CD4-positive, alpha-beta T cell treated with Interleukin-2 at 100 ng/mL for 4 hours (primary cell): ENCODE measurements at places on chromosomes 1 and 21.

DNA sequence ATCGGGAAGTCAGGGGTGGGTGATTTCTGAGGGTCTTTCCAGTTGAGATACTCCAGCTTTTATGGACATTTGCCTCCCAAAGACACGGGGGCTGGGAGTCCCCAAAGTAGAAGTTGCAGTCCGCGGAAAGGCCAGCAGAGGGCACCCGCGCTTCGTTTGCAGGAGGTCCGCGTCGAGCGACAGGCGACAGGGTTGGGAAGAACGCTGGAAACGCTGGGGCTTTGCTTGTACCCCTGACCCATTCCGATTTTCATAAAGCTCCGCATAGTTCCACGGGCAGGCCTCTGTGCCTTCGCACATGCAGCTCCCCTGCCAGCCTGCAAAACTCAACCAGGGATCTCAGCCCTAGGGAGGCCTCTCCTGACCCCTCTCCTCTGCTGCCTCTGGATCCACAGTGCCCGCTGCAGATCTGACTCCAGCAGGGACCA lies 44.2 kb upstream of the LAPTM5 start:
- peak; percentile 77 for DNase-seq

DNA sequence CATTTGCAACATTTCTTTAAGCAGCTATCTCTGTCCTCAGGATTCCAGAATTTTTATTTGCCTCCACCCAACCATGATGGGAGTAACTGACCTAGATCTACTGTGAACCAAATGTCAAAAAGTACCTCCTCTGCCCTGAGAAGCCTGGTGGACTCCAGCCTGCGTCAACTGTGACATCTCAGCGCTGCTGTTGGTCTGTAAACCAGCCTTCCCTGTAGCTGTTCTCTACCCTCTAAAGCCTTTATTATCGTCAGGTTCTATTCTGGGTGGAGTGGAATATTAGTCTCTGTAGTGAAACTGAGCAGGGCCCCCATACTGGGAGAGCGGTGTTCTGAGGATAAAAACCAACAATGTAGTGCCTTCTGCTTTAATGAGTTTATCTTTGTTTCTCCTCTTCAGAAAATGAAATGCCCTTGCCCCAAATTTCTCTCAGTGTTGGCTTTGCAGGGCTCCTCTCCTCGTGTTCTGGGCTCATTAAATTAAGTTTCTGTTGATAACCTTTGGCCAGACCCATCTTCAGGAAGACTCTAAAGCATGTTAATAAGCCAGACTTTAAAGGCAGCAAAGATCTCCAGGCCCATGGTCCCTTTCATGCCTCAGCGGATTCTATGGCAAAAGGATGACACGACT lies 223.1 kb upstream of the PLXNA2 start:
- DNase-seq: no peak

- no peak for DNase-seq
Observed at GRCh38 chr1:37537378-37537777, 16.7 kb downstream of the SNIP1 start.

DNA sequence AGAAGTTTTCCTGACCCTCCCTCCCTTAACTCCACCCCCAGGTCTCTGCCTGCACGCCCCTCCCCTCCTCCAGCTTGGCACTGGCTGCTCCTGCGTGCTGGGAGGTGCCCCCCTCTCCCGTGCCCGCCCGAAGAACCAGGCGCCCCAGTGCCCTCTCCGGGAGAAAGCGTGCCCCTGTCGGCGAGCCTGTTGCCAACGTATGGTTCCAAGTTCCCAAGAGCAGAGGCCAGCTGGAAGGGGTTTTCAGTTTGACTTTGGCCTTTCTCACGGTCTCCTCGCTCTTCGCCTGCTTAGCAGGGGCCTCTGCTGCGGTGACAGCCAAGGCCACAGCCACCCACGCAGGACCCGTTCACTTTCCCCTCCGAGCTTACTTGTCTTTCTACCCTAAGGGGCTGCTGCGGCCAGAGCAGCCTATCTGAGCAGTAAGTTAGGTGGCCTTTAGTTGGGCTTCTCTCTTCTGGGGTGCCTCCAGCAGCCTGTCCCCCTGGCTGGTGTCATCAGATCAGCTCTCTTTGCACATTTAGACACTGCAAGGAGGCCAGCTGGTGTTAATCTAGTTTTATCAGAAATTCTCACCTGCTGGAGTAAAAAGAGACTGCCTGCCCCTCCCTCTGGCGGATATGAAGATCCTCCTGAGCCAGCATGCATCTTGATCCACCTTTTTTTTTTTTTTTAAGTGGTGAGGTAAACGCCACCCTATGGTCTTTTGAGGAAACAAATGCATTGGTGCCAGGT lies 1.5 kb downstream of the STUM start:
- DNase-seq: no peak

GRCh38 chr1:230693221-230693620 lies 20.7 kb downstream of the AGT start:
- DNase-seq: no peak

DNA sequence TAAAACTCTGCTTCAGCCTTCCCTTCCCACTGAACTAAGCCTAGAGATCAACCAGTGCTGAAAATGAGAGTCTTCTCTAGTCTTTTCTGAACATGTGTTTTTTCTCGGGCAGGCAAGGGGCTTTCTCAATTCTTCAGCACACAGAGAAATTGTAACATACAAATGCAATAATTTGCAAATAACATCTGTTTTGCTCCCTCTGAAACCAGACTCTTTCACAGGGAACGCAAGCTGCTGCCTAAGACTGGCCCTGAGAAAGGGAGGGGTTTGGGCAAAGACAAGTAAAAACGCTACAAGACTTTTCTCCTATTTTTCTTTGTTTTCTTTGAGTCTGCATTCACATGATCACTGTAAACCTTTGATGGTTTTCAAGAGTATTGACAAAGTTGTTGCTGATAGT lies 39.6 kb upstream of the VN1R5 start:
- DNase-seq: no peak

GRCh38 chr1:111604931-111605330 lies 14.7 kb upstream of the RAP1A start:
- no peak for DNase-seq

GRCh38 chr1:3625151-3625907 lies 514 bp downstream of the TPRG1L start:
- DNase-seq: no peak

DNA sequence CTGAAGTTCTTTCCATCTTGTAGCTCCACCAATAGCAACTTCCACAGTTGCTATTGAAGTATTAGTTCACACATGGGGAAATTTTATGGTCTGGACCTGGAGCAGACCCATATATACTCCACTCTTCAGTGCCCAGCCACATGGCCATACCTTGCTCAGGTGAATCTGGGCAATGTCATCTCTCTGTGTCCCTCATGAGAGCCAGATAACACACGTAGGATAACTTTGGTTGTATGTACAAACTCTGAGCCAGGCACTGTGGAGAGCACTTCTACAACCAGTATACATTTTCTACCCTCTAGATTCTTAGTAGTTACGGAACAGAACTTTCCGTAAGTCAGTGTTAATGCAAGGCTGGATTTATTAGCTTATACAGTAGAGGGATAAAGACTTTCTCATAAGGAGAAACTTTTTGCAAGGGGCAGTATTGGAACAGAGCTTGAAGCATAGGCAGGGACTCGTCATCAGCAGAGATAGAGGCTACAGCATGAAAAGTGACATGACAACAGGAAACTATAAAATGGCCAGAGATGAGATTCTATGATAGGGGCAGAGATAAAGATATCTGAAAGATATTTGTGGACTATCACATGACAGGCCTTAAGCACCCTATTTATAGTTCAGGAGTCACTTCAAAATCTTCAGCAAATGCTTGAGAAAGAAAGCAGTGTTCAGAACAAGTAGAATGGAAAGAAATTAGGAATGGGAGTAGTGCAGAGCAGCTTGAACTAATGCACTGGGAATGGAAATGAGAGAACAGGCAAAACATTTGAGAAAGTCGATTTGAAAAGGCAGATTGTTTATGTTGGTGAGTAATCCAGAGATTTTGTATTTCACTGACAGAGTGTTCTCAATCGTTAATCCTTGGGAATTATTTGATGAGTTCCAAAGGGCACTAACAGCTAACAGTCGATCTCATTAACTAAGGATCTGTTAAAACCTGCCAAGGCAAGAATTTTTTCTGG lies 481.8 kb downstream of the USP25 start:
- DNase-seq: no peak

GRCh38 chr1:164589961-164590507 lies 31.1 kb downstream of the PBX1 start:
- no peak for DNase-seq

- DNase-seq: no peak
Observed at GRCh38 chr21:29194342-29194741, 63.9 kb downstream of the MAP3K7CL start.

GRCh38 chr1:84859866-84860265 lies 33.1 kb downstream of the LPAR3 start:
- DNase-seq: no peak

GRCh38 chr21:28822486-28823335 lies 170.0 kb downstream of the LTN1 start:
- no peak for DNase-seq

- DNase-seq: no peak
Observed at GRCh38 chr1:183226963-183227362, 40.9 kb downstream of the LAMC2 start.

DNA sequence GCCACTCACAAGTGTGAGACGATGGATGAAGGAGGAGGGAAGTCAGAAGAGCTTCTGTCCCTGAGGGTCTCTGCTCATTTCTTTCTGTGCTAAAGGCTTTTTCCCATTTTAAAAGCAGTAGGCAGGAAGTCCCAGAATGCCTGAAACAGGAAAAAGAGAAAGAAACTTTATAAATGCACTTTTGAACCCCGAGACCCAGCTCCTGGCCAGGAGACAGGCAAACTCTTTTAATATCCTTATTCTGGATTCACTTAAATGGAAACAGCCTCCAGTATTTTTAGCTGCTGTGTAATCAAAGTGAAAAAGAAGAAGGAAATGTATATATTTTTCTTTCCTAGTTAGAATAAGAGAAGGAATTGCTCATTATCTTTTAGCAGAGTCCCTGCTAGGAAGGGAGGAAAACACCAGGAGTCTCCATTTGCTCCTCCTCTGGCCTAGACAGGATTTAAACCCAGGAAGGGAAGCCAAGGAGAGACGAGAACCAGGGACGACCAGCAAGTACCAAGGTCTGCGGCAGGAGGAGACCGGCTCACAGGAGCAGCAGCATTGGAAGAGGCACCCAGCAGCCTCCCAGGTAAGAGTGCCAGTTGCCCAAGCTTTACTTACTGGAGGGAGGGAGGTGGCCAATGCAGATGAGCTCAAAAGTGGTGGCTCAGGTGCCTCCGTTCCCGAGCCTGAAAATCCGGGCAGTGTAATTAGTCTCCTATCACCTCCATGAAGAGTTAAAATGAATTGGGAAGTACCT lies at the start of gene TNN:
Gene TNN (plus strand): TSS at position 472 of the 745 bp plus-strand sequence. CDS start 9,586 bp downstream, outside the sequence.
- DNase-seq: no peak

DNA sequence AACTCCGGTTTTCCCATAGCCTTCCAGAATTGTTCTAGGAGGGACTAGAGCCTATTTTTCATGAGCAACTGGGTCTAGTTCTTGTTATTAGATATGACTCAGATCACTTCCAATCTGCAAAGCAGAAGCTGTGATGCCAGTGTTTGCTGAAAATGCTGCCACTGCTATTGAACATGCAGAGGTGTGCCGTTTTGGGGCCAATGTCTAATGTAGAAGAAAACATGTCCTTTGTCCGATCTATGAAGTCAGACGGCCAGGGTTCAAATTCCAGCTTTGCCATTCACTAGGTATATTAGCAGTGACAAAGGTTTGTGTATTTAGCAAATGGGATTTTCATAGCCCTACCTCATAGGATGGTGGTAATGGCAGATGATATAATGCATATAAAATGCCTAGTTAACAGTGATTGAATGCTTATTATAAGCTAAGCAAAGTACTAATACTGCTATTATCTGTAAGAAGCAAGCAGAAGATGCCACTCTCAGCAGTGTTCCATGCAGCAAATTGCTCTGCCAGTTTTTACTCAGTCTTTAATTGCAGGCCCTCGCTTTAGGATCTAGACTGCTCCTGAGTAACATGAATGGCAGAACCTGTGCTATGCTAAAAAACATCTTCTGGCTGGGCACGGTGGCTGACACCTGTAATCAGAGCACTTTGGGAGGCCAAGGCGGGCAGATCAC lies 40.1 kb upstream of the CXADR start:
- DNase-seq: no peak

DNA sequence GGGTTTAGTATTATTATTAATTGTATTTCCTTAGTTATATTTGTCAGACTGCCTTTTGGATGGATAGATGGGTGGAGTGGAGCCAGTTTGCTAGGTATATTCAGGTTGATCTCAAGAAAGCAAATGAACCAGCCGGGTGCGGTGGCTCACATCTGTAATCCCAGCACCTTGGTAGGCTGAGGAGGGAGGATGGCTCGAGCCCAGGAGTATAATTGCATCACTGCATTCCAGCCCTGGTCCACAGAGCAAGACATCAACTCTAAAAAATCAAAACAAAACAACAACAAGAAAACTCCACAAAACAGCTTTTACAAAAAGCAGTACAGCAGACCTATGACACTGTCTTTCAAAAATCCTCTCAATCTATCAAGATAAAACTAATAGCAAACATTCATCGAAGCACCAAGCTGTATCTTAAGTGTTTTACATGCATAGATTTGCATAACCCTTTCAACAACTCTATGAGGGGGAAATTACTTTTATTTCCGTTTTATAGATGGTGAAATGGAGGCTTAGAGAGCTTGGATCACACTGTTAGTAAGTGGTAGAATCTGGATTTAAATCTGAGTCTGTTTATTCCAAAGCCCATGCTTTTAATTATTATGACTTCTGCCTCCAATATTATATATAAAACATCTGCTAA lies 25.5 kb downstream of the KMO start:
- no peak for DNase-seq

DNA sequence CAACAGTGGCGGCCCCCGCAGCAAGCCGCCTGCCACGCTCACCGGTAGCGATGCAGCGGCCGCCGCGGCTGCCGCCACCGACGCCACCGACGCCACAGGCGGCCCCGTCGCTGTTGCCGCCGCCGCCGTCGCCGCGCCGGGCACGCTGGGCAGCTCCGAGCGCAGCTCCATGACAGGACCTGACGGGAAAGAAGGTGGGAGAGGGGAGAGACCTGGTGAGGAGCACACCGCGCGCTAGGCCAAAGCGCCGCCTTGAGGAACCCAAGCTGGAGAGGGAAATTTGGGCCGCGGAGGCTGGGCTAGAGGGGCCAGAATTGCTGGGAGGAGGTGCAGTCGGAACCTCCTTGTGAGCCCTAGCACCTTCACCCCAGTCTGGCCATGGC lies 1.9 kb downstream of the DMRTA2 start:
- DNase-seq: no peak
